Upper lobe of right lung (tissue), 1 donor: ENCODE measurements at places on chromosomes 1 and 21.

GRCh38 chr1:32881291-32881690 lies 5.0 kb upstream of the HPCA start:
- peak; percentile 62 for DNase-seq

DNA sequence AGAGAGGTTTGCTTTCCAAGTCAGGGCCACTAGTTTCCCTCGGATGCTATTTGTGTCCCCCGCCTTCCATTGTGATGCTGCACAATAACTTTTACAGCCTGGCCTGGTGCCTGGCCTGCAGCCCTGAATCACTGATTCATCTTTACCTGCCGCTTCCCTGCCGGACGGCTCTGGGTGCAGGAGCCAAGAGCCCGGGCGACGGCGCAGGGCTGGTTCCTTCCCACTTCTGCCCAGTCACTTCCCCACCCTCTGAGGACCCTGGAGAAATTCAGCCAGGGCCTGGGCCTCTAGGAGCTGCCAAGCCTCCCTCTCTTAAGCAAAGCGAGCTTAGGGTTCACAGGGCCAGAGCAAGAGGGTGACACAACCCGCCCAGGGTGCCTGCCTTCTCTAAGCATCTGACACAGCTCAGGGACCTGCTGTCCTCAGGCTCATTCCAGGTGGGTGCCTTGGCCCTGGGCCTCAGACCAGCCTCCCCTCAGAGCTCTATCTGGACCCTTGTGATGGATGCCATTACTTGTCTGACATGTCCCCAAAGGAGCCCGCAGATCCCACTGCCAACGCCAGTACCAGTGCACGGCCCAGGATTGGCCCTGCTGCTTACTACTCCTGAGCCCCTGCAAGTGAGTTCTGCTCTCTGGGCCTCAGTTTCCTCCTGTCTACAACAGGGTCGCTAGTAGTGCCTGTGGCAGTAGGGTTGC lies 381.0 kb upstream of the VAMP3 start:
- no peak for DNase-seq

GRCh38 chr21:38476385-38476784 lies 21.9 kb downstream of the ERG start:
- DNase-seq = no peak

- no peak for DNase-seq
Measured at GRCh38 chr1:170277985-170278384, 132.2 kb downstream of the NTMT2 start.

GRCh38 chr1:51605961-51606723 lies 10.8 kb upstream of the OSBPL9 start:
- no peak for DNase-seq

GRCh38 chr1:159973350-159973940 lies 19.4 kb upstream of the SLAMF9 start:
- DNase-seq = no peak

DNA sequence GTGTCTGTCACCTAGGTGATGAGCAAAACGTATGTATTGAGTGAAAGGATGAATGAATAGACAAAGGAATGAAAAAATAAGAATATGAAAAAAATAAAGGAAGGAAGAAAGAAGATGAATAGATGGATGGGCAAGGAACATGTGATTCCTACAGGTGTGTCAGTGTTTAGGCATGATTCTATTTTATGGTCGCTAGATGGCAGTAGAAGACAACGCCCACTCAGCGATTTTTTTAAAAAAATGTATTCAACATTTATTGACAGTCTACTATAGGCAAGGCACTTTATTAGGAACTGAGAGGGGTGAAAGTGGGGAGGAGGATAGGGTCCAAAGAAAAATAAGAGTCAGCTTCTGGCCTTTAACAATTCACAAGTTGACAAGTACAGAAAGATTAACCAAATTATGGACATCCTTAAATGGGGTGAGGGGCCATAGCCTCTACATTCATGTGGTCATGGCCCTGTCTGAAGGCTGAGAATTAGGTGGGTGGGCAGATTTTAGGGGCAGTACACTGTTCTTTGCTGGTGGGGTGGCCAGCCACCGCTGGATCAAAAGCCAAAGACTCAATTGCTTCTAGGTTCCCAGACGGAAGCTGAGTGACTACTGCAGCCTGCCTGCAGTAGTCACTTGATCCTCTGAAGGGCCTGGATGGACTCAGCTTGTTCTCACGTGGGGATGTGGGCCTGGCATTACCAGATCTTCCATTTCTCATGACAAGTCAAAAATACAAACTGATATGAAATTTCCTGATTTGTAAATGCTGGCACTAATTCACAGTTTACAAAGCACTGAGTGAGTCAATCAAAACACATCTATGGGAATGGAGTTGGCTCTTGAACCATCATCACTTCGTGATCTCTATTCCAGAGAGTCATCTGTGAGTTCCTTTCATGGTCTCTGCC lies 83.9 kb downstream of the FASLG start:
- DNase-seq = no peak

GRCh38 chr21:38036016-38036415 lies 119.8 kb upstream of the KCNJ6 start:
- DNase-seq = no peak

DNA sequence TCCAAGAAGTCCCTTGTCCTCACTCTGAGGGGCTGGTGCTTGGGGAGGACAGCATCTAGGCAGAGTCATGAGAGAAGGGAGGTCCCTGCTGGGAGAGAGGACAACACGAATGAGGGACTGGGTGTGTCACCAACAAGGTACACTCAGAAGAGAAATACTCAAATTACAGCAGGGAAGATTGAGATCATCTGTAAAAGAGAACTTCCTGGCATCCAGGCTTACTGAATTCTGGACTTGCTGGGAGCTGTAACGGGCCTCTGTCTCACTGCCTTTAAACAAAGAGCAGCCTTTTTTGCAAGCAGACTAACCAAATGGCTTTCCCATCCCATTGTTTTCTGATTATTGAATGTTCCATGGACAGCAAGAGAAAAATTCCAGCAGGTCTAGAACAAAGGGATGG lies 195.7 kb upstream of the RAB4A start:
- DNase-seq = no peak
